Activated CD4-positive, alpha-beta T cell treated with anti-CD3 and anti-CD28 coated beads, Interleukin-2, amount 50 U/mL, for 24 hours (primary cell): ENCODE measurements at places on chromosomes 16 and 17.

DNA sequence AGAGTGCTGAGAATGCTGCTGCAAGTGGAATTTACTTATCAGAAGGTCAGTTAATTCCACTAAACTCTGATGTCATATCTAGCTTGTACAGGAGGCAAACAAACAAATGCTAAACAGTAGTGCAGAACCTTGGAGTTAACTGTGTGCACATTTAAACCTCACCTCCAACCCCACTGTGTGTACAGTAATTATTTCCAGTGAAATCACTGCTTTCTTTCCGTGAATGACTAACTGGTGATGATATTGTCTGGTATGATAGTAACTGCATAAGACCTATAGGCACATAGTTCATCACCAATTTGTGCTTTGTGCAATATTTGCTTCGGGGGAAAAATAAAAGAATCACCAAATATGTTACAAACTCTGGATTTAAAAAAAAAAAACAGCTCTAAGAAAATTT lies 492.5 kb upstream of the HSBP1 start:
- DNase-seq = no peak

DNA sequence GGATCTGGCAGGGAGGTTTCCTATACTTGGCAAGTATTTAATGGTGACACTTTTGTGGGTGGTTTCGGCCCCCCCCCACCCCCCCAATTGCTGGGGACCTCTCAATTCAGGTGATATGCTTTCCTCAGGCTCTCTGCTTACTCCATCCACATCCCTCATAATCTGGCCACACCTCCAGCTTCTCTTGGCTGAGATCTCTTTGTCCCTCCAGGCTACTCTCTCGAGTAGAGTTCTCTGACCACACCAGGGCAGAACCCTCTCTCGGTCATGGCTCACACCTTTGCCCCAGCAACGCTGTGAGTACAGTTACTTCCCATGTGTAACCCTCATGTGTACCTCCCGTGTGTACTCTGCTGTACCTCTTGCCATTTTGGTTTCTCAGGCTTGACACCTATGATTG lies 34.1 kb upstream of the SRSF1 start:
- DNase-seq = no peak

DNA sequence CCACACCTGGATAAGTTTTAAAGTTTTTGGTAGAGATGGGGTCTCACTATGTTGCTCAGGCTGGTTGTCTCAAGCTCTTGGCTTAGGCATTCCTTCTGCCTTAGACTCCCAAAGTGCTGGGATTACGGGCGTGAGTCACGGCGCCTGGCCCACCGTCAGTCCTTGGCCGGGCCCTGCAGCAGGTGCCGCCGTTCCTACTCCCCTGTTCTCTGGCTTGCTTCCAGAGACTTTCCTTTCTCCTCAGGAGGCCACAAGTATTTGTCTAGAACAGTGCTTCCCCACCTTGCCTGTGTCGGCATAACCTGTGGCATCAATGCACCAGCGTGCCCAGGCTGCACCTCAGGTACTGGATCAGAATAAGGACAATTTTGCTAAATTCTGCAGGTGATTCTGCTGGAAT lies 3.0 kb upstream of the MGAT5B start:
- no peak for DNase-seq

GRCh38 chr17:63082952-63083351 lies 116.9 kb downstream of the TANC2 start:
- no peak for DNase-seq

- DNase-seq = no peak
These were observed 50.3 kb downstream of the METRNL start for GRCh38 chr17:83129676-83130075.
